Right atrium auricular region (tissue), 2 donors: ENCODE measurements at places on chromosomes 12 and 14. TPM values are rescaled to one million over a fixed set of nuclear protein-coding genes. Genes with fewer than 3 reads are reported as not detected.

DNA sequence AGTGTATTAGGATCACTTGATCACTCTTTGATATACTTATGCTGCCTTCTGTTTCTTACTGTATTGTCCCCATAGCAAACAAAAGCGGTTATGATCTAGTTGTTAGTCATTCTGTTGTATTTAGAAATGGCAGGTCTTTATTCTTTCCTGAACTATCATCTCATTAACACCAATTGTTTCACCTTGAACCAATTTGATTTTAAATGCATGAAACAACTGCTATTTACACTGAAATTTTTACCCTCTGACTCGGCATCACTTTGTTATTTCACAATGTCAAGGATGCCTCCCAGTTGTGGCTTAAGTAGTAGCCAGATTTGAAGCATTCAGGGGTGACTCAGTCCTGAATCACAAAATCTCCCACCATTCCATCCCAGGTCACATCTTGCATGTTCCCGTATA, 303.5 kb downstream of the EGLN3 start:
- no peak for DNase-seq

The KRT6A gene
- total RNA-seq = 7.4 TPM

GRCh38 chr12:120134307-120134980, 17.9 kb upstream of the RAB35 start:
- no peak for DNase-seq

DNA sequence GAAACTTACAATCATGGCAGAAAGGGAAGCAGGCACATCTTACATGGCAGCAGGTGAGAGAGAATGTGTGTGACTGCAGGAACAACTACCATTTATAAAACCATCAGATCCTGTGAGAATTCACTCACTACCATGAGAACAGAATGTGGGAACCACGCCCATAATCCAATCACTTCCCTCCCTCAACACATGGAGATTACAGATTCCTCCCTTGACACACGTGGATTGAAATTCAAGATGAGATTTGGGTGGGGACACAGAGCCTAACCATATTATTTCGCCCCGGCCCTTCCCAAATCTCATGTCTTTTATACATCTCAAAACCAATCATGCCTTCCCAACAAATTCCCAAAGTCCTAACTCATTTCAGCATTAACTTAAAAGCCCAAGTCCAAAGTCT, 203.6 kb downstream of the C12orf75 start:
- no peak for DNase-seq

The NT5DC3 gene
- total RNA-seq = 2.3 TPM
